ENCODE measurements at places on chromosomes 1 and 21.

DNA sequence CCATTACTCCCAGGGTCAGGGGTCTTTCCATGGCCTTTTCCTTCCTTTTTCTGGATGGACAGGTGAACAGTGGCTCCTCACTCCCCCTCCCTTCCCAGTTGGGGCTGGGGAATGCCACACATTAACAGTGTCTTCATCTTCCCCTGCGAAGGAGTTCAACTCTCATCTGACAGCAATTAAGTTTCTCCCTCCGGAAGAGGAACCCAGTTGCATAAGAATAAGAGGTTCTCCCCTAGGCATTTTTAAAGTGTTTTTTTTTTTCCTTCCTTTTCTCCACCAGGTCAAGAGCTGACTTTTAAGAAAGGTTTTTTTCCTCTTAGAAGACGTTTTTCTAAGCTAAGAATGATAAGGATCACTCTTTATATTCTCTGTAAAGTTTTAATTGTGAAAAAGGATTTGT is 42.3 kb upstream of the FASLG start:
- no peak for DNase-seq

- DNase-seq = no peak
Measured at GRCh38 chr1:34879230-34879629, 19.7 kb upstream of the SMIM12 start.

- peak; percentile 69 for DNase-seq
Measured at GRCh38 chr1:224929335-224930237, at the start of gene DNAH14. Gene DNAH14, plus strand, starts transcription at chr1:224929675. Its CDS starts 23,028 bp downstream, at chr1:224952703.

GRCh38 chr1:83954166-83954823 is 44.6 kb downstream of the TTLL7 start:
- DNase-seq = no peak

GRCh38 chr1:77468257-77468948 is 186.6 kb downstream of the AK5 start:
- no peak for DNase-seq

GRCh38 chr1:36187800-36188593 is 32.0 kb downstream of the MAP7D1 start:
- no peak for DNase-seq

GRCh38 chr1:160954158-160955104 is at the start of gene ITLN2:
Gene ITLN2, minus strand, starts transcription at chr1:160954809. Its CDS starts 68 bp downstream, at chr1:160954741.
- no peak for DNase-seq

GRCh38 chr1:54741531-54741930 is 22.8 kb downstream of the PARS2 start:
- no peak for DNase-seq

GRCh38 chr1:236536540-236536939 is 12.8 kb downstream of the LGALS8 start:
- DNase-seq = no peak

- no peak for DNase-seq
Measured at GRCh38 chr1:117851687-117852086, 77.7 kb downstream of the GDAP2 start.

- no peak for DNase-seq
Measured at GRCh38 chr1:228747301-228747935, 12.1 kb downstream of the RHOU start.

DNA sequence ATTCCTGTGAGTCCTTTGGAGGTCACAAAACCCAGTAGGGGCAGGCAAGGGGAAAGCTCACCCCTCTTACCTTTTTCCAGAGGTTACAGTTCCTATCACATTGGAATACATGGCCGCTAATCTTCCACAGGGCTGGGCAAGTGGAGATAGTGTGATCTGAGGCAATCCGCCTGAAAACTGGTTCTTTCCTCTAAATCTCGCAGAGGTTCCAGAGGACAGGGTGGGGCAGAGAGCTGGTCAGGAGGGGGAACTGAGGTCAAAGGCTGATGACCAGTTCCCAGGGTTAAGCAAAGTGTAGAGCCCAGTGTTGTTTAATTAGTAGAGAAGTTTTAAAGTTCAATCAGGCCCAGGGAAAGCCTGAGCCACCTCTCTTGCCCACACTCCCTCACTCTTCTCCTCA is at the start of gene SERPINC1:
Gene SERPINC1, minus strand, starts transcription at position 179 of the 400 bp plus-strand sequence. Its CDS starts 68 bp downstream, at position 111.
- no peak for DNase-seq

- DNase-seq = peak; percentile 52
Measured at GRCh38 chr1:231139659-231140654, 21.9 kb upstream of the TRIM67 start.

- no peak for DNase-seq
Measured at GRCh38 chr1:53025769-53026112, 36.3 kb upstream of the PODN start.

Measured in NCI-H1048 (cell line).